RCC 7860 (cell line): ENCODE measurements at places on chromosomes 6 and 20.
A peak's percentile ranks its signal among the peaks of the same experiment; 100 is the strongest.

GRCh38 chr6:30721198-30722024 lies 1.3 kb downstream of the TUBB start:
- DNase-seq, result peak; percentile 70

DNA sequence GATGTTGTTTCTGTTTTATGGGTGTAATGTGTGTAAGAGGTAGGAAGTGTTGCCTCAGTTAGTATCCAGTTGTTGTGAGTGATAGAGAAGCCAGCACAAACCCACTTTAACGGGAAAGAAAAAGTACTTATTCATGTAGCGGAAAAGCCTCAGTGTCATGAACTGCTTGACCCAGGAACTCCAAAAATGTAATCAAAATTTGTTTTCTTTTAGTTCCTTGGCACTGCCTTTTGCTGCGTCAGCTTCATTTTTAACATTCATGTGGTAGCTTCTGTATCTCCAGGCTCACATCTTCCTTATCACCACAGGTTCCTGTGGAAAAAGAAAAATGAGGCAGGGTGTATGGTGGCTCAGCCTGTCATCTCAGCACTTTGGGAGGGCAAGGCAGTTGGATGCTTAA lies 46.4 kb upstream of the CCDC28A start:
- no peak for DNase-seq

DNA sequence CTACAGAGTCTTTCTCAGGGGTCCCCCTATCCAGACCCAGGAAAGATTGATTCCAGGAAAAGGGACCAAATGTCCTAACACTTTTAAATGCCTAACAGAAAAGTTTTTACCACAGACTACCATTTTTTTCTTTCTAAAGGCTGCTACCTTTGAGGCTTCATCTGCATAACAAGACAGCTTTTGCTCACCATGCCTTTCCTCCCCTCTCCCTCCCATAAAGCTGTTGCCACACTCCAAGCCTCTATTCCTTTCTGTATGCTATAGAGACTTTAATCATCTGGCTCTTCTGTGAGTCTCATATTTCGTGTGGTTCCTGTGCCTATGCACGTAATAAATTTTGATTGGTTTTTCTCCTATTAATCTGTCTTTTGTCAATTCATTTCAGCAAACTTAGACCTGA lies 26.0 kb upstream of the LIN28B start:
- no peak for DNase-seq

DNA sequence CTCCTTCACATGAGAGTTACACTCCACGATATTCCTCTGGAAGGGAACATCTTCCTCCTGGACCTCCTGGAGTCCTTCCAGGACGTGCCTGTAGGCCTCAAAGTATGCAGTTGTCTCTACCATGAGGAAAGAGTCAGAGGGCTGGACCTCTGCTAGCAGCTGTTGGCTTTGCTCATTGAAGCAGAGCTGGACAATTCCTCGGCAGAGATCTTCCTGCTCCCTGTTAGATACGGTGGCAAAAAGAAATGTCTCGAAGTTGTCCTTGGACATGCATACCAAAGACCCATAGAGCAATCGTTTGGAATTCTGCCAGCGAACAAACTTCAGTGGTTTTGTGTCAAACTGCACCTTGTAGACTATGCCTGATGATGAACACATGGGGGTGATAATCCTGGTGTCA lies 7.7 kb downstream of the ZNFX1 start:
- peak; percentile 36 for DNase-seq

GRCh38 chr6:7758456-7758855 lies 32.6 kb downstream of the BMP6 start:
- DNase-seq, result peak; percentile 54

GRCh38 chr20:61934716-61935530 lies 130.8 kb downstream of the TAF4 start:
- no peak for DNase-seq

- peak; percentile 100 for DNase-seq
Measured at GRCh38 chr6:11207199-11207968, 25.1 kb downstream of the NEDD9 start.

GRCh38 chr6:32553037-32553742 lies 23.1 kb upstream of the HLA-DRB5 start:
- no peak for DNase-seq

GRCh38 chr20:51994751-51995417 lies 192.6 kb upstream of the SALL4 start:
- no peak for DNase-seq

DNA sequence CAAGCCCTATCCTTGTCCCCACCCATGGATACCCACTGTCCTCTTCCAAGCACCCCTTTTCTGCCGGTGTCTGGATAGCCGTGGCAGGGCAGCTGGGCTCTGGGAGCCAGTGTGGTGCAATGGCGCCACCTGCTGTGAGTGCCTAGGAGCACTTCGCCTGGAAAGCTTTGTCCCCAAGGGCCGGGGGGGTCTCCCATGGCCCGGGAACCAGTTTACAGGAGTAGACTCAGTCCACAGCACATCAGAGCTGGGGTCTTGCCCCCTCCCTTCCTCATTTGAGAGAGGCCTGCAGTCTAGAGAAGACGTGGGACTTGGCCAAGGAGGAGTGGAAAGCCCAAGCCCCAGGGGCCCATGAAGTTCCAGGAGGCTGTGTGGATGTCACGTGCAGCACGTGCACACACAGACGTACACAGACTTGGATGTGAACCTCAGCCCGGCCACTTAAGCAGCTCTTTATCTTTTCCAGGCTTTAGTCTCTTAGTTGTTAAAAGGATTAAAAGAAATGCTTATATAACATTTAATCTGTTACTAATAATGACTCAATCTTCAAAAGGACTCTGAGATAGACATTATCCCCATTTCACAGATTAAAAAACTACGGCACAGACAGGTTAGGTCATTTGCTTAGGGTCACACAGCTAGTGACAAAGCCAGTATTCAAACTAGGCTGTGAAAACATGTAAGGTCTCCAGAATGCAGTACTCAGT lies 40.9 kb upstream of the CDH22 start:
- DNase-seq, result no peak

DNA sequence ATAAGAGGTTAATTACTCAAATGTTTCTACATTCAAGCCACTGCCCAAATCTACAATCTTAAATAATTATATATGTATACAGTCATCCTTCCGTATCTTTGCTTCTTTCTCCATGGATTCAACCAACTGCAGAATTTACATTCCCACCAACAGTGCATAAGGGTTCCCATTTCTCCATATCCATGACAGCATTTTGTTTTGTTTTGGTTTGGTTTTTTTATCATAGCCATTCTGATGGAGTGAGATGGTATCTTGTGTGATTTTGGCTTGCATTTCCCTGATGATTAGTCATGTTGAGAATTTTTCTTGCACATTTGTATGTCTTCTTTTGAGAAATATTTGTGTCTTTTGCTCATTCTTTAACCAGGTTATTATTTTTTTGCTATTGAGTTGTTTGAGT lies 198.5 kb downstream of the C6orf118 start:
- no peak for DNase-seq

DNA sequence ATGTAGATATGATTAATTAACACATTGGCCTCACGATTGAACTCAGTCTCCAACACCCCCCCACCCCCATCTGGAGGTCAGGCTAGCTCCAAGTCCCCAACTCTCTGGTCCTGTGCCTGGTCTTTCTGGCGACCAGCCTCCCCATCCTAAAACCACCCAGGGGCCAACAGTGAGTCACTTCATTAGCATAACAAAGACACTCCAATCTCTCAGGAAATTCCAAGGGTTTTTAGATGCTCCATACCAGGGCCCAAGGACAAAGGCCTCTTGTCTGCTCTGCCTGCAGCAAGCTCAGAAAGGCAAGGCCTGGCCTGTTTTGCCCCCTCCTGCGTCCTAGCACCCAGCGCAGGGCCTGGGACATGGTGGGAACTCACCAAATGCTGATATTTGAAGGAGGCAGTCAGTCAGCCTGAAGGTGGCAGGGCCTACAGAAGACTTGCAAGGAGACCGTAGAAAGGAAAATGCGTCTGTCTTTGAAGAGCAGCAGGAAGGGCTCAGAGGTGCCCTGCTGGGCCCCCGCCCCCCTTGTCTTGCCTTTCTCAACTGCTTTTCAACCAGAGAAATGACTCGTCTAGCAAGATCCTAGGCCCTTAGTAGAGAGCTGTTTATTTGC lies 184.7 kb downstream of the CDH4 start:
- DNase-seq, result no peak

DNA sequence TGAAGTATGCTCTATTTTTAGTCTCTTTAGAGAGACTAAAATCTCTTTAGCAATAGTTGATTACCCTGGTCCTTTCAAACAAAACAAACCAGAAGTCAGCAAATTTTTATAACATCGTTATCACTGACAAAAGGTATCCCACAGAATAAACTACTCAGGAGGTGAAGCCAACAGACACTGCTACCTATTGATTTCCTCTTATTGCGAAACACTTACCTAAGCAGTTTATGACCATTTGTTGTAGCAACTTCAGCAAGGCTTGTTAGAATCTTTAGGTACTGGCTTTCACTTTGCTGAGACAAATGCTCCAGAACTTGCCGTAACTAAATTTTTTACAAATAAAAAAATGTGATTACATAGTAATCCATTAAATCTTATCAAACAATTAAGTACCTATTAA lies 64.4 kb downstream of the HACE1 start:
- no peak for DNase-seq

DNA sequence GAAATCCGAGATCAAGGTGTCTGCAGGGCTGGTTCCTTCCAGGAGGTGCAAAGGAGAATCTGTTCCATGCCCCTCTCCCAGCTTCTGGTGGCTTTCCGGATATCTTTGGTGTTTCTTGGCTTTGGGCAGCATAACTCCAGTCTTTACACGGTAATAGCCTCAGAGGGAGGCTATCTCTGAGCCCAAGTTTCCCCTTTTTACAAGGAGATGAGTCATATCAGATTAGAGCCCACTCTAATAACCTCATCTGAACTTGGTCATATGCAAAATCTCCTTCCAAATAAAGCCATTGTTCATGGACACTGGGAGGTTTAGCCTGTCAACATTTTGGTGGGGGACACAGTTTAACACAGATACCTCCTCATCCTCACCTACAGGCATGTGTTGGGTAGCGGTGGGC lies 213.7 kb downstream of the ATXN1 start:
- no peak for DNase-seq
